ENCODE measurements at places on chromosomes 2 and 18.

DNA sequence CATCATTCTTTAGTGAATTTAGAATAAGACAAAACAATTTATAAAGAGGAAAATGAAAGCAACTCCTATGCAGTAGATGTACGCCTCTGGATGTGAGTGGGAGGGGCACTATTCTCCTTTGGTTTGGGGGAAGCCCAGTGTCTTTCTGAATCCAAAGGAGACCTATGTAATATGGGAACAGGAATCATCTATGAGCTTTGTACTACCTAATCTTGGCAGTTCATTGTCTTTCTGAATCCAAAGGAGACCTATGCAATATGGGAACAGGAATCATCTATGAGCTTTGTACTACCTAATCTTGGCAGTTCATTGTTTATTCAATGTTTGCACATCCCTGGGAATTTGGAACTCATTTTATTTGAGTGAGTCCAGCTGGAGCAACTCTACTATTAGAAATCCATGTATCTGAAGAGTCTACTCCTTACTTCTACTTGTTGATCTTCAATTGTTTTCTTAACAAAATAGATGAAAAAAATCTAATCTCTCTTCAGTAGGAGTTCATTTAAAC lies 401.1 kb upstream of the LRATD1 start:
- no peak for DNase-seq

GRCh38 chr2:198438331-198438730 lies 633.9 kb downstream of the PLCL1 start:
- DNase-seq = no peak

GRCh38 chr2:66721776-66722175 lies 286.9 kb downstream of the MEIS1 start:
- no peak for DNase-seq

DNA sequence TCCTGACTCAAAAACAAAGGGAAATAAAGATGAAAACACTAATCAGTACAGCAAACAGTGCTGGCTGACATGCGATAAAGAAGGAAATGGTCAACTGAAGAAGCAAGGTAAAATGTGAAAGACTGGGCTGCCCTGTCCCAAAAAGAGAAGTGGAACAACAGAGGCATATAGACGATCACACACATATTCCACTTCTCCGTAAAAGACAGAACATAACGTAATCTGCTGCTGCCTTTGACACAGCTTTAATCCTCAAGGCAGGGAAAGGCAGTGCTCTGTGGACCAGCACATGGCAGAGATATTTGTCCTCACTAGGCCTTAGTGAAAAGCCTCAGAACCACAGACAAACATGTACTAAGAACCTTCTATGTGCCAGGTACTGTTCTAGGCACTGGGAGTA lies 24.3 kb upstream of the REL start:
- DNase-seq = no peak

GRCh38 chr2:150472511-150472899 lies 15.0 kb downstream of the RND3 start:
- no peak for DNase-seq

DNA sequence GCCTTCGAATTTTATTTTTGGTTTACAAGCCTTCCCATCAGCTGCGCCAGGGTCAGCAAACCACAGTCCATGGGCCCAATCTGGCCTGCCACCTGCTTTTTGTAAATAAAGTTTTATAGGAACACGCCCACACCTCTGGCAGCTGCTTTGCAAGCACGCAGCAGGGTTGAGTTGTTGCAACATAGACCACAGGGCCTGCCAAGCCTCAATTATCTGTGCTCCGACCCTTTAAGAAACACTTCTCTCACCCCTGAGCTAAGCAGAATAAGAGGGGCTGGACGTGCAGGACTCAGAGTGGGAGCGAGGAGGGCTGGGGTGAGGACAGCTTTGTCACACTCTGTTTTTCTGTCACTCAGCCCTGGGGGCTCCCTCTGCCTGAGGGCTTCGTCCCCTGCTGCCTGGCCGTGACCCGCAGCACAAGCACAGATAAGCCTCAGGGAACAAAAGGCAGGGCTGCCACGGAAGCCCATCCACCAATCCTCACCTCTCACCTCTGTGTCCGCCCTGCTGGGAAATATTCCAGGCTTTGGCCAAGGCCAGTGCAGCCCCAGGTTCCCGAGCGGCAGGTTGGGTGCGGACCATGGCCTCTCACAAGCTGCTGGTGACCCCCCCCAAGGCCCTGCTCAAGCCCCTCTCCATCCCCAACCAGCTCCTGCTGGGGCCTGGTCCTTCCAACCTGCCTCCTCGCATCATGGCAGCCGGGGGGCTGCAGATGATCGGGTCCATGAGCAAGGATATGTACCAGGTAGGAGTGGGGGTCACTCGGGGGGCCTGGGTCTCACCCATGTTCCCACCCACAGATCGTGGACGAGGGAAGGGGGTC lies at the start of gene AGXT:
Gene AGXT, plus strand, starts transcription at position 539 of the 823 bp plus-strand sequence. Its CDS starts 42 bp downstream, at position 581.
- DNase-seq = no peak

DNA sequence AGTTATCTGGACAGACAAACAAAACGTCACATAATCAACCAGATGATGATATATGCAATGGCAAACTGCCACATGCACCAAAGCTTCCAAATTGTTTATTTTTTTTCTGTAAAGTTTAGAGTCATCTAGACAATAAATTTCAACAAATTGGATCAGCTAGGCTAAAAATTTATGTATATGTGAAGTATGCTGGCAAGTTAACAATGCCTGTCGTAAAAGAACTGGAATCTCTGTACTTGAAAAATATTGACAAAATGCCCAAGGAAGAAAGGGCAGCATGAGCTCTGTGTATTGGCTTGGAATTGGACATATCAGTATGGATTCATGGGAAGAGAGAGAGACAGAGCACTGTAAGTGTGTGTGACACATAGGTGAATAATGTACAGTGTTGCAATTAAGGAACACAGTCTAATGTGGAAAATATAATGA lies 309.8 kb downstream of the ERBB4 start:
- DNase-seq = no peak

DNA sequence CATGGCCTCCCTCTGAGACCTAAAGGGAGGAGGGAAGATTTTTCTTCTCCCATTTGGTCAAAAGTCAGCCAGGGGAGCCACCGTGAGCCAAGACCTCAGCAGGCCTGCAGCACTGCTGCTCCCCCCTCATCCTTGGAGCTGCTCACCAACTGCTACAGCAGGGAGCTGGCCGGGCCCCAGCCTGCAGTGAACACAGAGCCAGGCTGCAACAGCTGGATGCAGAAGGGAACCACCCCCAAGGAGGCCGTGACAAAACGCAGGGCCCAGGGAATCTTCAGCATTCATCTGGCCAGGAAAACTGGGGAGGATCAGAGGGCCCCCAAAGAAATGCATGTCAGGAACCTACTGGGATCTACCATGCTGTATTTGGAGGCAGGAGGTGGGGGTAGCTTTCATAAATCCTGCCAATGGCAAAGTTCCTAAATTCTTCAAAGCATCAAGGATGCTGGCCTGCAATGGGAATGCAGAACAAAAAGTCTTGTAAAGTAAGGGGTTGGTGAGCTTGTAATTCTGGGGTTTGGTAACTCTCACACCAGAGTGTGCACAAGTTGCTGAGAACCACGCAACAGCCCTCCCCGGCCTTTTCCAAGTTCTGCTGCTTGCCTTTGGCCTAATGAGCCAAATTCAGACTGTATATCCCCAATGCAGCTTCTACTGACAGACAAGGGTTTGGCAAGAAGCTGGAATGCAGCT lies 61.0 kb downstream of the CACNB4 start:
- no peak for DNase-seq

- no peak for DNase-seq
These were observed 128.7 kb downstream of the LYPD6B start for GRCh38 chr2:149167001-149167780.

DNA sequence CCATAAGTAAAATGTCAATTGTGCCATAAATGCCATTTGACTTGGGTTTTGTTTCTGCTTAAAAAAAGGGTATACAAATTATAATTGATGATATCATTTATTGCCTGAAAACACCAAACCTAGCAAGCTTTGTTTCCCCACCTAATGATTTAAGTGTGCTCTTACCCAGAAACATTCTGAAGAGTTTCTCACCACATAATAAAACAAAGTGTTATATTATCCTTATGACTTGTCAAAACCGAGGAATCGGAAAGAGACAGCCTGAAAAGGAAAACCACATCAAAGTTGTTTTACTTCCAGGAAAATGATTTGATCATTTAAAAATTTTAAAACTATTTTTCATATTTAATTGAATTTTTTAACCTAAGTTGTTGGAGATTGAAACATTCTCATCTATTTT lies 170.5 kb upstream of the SLC39A10 start:
- no peak for DNase-seq

DNA sequence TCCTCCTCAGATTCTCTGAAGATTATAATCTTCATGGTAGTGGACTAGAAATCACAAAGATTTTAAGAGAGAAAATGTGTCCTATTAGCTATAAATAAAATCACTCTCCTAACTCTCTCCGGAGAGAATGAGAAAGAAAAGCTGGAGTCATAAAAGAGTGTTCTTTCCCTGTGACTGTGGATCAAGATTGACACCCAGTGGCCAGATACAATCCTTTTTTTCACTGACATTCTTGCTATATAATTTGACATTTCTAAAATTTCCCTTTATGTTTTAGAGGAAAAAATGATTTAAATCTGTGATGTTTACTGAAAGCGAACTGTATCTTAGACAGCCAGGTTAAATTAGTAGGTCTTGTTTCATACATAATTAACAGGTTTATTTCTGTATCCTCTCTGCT lies 35.4 kb upstream of the LRP2 start:
- peak; percentile 21 for DNase-seq

DNA sequence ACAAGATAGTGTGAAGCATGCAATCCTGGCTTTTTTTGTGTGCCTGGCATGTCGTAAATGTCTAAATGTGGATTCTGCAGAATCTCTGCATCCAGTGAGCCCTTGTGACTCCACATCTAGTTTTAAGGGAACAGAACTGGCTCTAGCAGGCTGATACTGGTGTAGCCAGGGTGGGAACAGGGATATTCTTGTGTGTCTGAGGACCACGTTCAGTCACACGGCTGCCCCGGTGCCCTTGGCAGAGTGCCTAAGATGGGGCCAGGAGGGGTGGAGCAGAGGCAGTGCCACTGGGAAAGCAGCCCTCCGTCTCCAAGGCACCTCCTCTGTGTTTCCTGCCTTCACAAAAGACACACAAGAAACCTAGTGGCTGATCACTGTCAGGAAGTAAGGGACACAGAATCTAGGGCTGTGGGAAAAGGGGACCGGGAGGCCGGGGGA lies 91.5 kb upstream of the PARD3B start:
- peak; percentile 5 for DNase-seq

DNA sequence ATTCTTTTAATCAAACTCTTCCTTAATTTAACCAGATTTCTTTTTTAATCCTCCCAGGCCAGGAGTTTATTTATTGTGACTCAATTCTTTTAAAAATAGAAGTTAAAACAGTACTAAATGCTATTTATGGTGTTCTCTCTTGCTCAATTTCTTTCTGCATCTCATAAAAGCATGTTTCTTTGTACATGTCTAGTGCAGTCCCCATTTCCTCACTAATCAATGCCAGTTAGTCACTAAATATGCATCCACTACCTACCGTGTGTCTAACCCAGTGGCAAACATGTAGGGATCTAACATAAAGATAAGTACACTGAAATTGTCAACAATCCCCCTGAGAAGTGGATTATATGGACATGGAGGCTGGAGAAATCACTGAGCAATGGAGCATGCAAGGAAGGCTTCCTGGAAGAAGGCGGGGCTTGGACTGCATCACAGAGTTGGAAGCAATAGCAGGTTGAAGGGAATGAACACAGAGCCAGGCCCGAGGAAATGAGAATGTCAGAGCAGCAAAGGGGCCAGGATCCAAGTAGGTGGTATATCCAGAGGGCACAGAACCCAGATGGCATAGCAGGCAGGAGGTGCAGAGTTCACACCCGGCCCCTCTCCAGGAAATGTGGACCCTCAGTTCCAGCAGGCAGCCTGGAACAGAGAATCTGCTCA lies 105.3 kb upstream of the FOSL2 start:
- DNase-seq = no peak

GRCh38 chr2:60366135-60366712 lies 187.2 kb downstream of the BCL11A start:
- no peak for DNase-seq

- peak; percentile 82 for DNase-seq
These were observed 1.8 kb upstream of the TGIF1 start for GRCh38 chr18:3447895-3448837.

GRCh38 chr2:217127744-217128143 lies 267.9 kb upstream of the TNP1 start:
- DNase-seq = peak; percentile 37

DNA sequence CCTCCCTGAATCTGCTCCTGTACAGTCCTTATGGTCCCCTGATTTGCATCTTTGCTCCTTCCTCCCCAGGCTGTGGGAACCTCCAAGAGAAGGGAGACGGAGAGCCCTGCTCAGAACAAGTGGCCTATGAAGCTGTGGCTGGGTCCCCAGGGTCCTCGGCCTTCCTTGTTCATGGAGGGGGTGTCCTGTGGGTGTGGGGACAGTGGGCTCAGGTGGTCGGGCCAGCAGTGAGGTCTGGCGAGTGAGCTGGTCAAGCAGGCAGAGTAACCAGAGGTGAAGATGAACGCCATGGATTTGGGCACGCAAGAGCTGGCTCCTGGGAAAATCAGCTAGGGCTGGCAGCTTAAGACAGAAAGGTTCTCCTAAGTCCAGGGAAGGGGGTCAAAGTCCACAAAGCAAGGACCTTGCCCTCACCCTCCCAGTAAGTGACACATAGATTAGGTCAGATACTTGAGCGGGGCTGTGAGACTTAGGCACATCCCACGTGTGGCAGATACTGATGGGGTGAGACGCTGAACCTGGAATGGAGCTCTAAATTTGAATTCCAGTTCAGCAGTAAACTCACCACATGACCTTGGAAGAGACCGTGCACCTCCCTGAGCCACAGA lies 24.8 kb downstream of the GNLY start:
- DNase-seq = no peak

- DNase-seq = no peak
These were observed 84.9 kb downstream of the TTN start for GRCh38 chr2:178722296-178722695.

GRCh38 chr18:27838225-27838624 lies 338.7 kb downstream of the CDH2 start:
- no peak for DNase-seq

DNA sequence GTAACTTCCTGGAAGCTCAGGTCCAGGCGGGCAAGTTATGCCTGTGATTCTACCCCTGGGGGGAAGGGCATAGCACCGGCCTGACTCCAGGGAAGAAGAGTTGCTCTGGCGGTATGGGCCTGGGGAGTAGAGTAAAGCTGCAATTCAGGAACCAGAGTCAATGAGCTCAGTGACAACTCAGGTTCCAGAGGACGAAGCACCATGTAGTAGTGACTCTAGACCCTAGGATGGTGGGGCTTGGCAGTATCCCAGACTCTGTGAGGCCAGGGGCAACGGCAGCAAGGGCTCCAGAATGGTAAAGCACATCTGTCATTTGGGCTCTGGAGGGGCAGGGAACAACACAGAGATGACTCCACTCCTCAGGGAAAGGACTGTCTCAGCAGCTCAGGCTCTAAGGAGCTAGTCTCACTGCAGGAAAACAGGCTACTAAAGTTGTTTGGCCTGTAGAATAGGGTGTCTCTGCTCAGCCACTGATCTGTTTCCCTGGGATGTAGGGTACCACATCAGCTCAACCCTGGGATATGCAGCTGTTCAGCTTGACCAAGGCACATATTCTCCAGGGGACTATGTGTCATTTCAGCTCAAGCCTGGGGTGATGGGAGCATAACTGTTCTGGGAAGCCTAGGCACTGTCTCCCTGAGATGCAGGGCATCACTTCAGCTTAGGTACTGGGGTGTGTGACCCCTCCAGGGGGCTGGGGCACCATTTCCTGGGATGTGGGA lies 36.2 kb upstream of the RHOB start:
- no peak for DNase-seq

Data from NCI-H1105 treated with DMSO at 0.1 percent for 48 hours (cell line).